Immature natural killer cell (primary cell): ENCODE measurements at places on chromosomes 12 and 14.
A peak's percentile ranks its signal among the peaks of the same experiment; 100 is the strongest.

- no peak for DNase-seq
Observed at GRCh38 chr14:100442498-100443490, 119.7 kb downstream of the SLC25A47 start.

DNA sequence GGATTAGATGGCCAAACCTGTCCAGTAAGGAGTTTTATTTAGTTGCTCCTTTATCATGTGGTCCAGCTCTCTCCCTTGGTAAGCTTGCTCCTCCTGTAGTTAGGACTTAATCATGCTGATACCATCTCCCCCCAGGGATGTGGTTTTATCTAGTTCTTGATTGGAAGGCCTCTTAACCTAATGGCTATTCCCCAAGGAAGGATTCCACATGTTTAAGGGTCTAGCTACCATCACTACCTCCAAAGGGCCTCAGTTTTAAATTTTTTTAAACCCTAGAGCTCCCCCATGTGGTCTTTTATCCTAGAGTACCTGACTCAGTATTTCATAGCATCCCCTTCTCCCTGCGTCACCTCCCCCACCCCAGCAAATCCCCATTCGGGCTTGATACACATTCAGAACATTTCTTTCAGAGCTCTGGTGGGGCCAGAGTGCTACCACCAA is 22.5 kb downstream of the MAP3K12 start:
- no peak for DNase-seq

DNA sequence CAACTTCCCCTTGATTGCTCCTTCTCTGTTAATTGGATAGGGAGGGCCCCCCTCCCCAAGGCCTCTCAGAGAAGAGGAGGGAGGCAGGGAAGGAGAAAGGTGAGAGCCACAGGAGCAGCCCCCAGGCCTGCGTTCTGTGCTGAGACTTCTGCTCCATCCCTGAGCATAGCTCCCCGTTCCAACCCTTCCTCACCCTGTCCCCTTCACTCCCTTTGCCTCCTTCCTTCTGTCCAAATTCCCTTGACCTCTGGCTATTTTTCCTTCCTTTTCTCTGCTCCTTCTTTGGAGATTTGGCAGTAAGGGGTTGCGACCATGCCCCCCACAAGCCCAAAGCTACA is 788 bp upstream of the ASIC1 start:
- DNase-seq = no peak

DNA sequence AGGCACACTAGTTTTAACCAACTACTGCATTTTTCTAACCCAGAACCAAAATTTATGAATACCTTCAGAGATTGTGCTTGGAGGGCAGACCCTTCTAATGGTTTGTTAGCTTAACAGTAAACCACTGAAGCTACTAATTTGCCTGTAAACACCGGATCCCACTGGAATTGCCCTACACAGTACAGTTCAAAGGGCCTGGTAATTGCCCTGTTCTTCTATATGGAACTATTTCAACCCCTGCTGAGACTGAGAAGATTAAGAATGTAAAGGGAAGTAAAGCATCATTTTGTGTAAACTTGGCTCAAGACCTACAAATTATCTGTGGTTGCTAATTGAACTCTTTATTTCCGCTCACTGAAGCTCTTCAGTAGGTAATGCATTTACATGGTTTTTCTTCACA is 468.1 kb downstream of the NPAS3 start:
- no peak for DNase-seq

GRCh38 chr12:2646341-2646740 is 148.4 kb upstream of the FKBP4 start:
- no peak for DNase-seq

GRCh38 chr12:116592731-116593130 is 33.5 kb downstream of the MAP1LC3B2 start:
- DNase-seq = no peak

DNA sequence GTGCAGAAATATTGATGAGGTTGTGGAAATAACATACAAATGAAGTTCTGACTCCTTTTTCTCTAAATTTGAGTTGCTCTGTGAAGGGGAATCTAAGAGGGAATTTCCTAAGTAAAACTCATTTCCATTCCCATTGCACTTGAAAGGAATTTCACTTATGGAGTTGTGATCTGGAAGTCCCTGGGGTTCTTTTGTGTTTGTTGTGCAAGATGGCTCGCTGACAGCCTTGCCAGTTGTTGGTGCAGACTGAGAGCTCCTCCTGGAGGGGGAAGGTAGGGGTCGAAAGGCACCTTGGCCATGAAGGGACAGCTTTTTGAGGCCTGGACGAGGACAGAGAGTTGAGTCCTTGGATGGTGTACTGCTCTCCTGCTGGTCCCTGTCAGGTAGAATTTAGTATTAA is 72.0 kb downstream of the C12orf56 start:
- DNase-seq = no peak

- DNase-seq = no peak
Observed at GRCh38 chr12:125579916-125580315, 514.7 kb downstream of the AACS start.

DNA sequence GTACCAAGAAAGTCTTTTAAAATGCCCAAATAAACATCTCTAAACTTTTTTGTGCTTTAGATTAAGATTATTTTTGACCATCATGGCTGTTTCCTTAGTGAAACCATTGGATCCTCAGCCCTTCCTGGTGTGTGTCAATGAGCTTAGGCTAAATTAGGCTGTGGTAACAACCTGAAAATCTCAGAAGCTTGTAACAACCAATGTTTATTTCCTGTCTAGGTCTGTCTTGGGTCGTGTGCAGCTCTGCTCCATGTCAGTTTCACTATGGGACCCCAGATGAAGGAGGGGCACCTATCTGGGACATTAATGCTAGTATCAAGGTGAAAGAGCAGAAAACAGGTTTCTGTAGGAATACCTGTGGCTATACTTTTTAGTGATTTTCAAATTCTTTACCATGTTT is 49.9 kb downstream of the KCNMB4 start:
- no peak for DNase-seq

DNA sequence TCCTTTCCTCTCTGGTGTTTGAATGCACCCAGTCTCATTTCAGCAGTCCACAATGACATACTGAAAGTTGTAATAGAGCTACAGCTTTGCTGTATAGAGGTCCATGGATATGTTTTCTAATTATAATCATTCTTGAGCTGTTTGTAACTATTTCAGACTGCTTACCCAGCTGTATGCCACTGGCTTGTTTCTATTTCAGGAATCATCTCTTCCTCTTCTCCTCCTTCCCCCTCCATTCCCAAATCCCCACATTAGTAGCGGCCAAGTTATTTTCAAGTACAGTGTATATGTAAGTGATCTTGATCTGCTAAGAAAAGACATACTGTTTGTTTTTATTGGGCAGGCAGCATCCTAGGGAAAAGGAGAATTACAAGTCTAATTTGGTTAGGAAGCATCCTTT is 775.0 kb downstream of the DIO2 start:
- DNase-seq = no peak

GRCh38 chr12:82968631-82969367 is 282.1 kb downstream of the TMTC2 start:
- no peak for DNase-seq

GRCh38 chr14:92259613-92260357 is 63.2 kb upstream of the SLC24A4 start:
- no peak for DNase-seq

GRCh38 chr12:132551641-132552031 is 58.7 kb downstream of the LRCOL1 start:
- DNase-seq = no peak

DNA sequence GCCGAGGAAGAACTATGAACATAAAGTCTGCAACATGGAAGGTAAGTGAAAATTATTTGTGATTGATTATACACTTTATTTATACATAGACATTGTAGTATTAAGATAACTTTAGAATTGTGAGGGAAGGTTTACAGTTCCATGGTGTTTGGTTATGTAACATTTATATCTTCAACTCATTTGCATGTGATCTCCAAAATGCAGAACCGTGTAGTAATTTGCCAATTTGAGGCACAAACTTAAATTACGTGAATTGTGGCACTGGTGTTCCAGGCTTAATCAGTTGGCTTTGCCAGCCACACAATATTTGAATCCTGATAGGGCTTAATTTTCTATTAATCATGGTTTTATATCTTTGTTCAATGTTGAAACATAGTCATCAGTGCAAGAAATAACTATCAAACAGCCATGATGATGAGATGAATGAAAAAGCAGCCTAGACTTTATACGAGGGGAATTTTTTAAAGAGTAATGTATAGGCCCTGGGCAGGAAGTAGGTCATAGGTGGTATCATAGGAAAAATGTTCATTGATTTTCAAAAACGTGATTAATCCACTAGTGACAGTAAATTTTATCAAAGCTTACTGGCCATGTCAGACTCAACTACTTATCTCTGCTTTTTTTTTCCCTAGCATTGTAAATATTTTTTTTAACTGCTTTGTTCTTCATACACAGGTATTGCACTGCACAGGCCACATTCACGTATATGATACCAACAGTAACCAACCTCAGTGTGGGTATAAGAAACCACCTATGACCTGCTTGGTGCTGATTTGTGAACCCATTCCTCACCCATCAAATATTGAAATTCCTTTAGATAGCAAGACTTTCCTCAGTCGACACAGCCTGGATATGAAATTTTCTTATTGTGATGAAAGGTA is 31.7 kb downstream of the HIF1A start:
- no peak for DNase-seq

DNA sequence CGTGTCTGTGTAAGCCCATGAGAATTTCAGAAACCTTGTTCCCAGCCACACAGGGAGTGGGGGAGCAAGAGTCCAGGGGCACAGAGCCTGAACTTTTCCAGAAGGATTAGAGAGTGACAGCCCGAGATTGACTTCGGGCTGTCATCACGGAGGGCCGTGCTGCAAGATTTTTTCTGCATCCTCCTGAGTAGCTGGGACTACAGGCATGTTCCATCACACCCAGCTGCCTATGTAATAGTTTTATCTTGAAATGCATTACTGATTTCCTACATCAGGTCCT is 14.4 kb downstream of the EVL start:
- no peak for DNase-seq

DNA sequence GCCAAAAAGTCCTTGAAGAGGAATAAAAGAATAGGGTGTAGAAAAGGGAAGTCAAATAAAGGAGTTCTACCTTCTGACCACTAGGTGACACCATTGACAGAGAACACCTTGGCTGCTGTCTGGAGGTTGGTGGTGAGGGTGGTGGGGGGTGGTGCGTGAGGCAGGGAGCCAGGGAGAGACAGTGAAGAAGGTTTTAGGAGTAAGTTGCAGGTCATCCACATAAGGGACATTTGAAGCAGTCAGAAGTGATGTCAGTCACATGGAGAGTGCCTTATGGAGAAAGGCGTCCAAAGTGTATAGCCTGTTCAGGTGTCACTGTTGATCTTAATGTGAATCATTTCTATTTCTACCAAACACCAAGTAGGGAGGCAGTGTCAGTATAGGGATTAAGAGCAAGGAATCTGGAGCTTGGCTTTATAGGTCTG is 279.3 kb upstream of the DDHD1 start:
- no peak for DNase-seq

GRCh38 chr14:103910262-103910935 is 17.9 kb upstream of the TDRD9 start:
- DNase-seq = peak; percentile 62

DNA sequence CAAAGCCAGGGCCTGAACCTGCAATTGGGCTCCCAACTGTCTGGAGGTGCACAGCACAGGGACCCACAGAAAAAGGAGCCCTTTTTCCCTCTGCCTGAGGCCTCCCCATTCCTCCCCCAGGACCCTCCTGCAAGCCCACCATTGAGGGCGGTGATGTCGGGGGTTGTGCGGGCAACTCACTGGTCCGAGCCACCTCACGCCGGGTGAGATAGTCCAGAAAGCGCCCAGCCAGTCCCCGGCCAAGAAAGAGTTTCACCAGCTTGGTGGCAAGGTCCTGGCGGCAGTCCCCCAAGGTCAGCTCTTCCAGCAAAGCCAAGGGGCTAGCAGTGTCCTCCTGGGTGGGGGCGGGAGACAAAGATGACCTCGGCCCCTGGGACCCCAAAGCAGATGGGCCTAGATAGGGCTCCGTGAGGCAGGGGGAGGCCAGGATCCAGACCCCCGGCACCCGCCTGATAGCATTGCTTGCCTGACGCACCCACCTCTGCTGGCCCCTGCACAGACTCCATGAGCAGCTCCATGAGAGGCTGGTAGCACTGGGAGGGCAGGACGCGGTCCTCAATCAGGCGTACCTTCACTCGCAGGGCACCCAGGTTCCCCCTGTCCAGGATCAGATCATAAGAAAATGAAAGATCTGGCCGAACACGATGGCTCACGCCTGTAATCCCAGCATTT is 20.0 kb downstream of the RASAL1 start:
- no peak for DNase-seq

- DNase-seq = no peak
Observed at GRCh38 chr14:67432050-67432564, 20.1 kb upstream of the PLEK2 start.

DNA sequence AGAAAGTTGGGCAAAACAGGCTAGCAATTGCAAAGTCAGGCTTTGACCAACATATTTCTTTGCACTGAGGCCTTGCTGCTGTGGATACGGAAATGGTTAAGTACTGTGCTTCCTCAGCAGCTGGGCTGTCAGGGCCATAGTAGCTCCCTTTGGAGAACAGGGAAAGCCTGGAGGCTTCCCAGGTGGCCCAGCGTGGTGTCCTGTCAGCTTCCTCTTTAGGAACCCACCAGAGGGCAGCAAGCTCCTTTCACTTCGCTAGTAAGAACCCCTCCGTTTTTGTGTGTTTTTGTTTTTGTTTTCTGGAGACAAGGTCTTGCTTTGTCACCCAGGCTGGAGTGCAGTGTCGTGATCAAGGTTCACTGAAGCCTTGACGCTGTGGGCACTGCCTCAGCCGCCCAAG is 1.7 kb upstream of the CFAP251 start:
- DNase-seq = no peak

DNA sequence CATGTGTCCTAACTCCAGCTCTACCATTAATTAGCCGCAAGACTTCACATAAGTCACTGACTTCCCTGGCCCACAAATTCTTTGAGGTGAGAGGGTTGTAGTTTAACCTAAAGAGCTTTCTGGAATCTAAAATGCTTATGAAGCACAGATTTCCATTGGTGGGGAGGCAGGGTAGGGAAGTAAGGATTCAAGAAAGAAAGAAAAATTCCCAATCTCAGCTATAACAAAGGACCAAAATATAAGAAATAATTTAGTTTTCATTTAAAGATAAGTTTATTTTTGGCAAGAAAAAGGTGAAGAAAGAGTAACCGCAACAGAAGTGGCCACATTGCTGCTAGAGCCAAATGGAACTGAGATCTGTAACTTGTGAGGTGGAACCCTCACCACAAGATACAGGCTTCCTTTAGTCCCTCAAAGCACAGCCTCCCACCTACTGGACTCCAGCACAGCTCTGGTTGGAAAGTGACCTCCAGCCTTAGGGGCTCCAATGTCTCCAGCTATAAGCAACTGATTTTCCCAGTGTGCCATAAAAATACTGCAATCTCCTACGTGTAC is 23.6 kb downstream of the DAD1 start:
- peak; percentile 68 for DNase-seq
